IPS DF 6.9 (cell line): ENCODE measurements at places on chromosomes 13 and 19.

DNA sequence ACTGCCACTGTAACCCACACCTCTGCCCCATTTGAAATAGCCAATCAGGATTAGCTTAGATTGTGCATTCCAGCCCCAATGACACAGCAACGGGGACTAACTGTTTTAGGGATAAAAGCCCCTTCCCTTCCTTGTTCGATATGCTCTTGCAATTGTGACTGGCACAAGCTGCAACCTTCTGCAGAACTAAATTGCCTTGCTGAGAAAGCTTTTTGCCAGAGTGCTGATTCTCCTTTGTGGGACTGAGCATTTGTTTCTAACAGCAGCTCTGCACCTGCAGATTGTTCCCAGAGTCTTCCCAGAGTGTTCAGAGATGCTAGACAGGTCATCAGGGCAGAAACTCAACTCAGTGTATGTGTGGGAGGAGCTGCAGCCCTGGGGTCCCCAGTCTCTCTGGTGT lies 115.8 kb downstream of the ZNF675 start:
- no peak for DNase-seq

DNA sequence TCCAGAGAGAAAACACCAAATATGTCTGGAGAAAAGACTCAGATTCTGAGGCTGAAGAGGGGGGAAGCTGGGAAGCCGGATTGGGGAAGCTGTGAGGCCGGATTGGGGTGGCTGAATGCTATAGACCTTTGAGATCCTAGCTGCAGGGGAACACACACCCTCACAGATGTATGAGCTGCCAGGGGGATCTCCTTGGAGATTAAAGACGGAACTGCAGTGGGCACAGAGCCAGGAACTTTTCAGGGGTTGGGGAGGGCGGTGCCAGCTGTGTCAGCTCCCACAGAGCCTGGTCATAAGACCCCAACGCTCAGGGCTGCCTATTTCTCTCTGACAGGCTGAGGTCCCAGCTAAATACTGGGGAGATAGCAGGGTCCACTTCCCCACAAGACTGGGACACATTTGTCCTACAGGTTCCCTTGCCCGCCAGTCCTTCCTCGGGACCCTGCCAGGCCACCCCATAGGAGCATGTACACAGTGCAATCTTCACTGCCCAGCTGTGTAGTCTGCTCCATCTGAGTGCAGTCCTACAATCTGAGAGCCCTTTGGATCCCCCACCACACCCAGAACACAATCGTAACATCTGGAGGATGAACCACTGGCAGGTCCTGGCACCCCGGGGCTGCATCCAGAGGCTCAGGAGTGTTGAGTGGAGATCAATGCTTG lies 1893.9 kb downstream of the PCDH9 start:
- DNase-seq, result no peak

DNA sequence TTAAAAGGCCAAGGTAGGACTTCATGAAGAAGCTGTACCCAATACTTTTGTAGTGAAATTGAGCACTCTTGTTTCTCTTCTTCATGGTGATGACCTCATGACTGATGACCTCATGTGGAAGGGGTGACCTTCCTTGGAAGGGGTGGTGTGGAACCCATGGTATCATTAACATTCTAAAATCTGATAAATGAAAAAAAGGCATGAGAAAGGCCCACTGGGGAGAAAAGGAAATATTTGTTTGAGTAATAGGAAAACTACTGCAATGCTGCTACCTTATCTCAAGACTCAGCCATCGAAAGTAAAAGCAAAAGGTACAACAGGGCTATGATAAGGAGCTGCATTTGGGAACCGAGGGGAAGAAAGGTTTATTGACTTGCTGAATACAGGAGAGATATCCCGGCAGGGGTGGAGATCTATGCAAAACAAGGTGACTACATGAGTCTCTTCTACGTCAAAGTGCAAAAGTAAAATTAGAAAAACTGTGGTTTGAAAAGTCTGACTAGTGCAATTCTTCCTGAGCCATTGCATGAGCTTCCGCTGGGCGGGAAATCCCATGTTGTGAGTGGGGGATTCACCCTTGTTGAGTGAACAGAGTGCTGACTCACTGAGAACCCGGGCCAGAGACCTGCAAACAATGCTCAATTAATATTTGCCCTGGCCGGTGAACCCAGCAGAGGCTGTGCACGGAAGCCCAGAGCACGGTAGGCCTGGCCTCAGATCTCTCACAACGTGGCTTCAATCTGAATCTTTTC lies 138.9 kb upstream of the RFC3 start:
- DNase-seq, result no peak

- DNase-seq, result no peak
These were observed 8.8 kb downstream of the SAFB start for GRCh38 chr19:5631567-5632240.

GRCh38 chr13:46495066-46495465 lies 57.9 kb upstream of the LRCH1 start:
- DNase-seq, result no peak
